NCI-H1092 treated with DMSO at 0.1 percent for 48 hours (cell line): ENCODE measurements at places on chromosomes 2 and 18.

- no peak for DNase-seq
Observed at GRCh38 chr2:123906361-123906760, 118.7 kb upstream of the CNTNAP5 start.

GRCh38 chr2:158890296-158890905 lies 78.0 kb upstream of the TANC1 start:
- DNase-seq: no peak

DNA sequence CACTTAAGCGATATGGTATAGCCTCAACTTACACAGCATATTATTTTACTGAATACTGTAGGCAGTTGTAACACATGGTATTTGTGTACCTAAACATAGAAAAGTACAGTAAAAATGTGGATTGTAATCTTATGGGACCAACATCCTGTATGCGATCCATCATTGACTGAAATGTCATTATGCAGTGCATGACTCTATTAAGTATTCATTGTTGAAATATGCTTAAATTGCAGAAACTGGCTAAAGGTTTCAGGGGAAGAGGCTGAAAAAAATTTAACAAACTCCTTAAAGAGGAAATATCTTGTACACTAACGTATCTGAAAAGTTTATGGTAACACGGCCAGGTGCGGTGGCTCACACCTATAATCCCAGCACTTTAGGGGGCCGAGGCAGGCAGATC lies 214.1 kb upstream of the PARD3B start:
- no peak for DNase-seq

DNA sequence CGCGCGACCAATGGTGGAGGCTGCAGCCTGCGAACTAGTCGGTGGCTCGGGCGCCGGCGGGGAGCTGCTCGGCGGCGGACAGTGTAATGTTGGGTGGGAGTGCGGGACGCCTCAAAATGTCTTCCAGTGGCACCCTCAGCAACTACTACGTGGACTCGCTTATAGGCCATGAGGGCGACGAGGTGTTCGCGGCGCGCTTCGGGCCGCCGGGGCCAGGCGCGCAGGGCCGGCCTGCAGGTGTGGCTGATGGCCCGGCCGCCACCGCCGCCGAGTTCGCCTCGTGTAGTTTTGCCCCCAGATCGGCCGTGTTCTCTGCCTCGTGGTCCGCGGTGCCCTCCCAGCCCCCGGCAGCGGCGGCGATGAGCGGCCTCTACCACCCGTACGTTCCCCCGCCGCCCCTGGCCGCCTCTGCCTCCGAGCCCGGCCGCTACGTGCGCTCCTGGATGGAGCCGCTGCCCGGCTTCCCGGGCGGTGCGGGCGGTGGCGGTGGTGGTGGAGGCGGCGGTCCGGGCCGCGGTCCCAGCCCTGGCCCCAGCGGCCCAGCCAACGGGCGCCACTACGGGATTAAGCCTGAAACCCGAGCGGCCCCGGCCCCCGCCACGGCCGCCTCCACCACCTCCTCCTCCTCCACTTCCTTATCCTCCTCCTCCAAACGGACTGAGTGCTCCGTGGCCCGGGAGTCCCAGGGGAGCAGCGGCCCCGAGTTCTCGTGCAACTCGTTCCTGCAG lies at the start of gene HOXD9:
Gene HOXD9 (plus strand): TSS at position 37 of the 728 bp plus-strand sequence. CDS start 50 bp downstream, at position 87.
- no peak for DNase-seq

- DNase-seq: no peak
Observed at GRCh38 chr2:56502616-56503015, 318.8 kb downstream of the CCDC85A start.

DNA sequence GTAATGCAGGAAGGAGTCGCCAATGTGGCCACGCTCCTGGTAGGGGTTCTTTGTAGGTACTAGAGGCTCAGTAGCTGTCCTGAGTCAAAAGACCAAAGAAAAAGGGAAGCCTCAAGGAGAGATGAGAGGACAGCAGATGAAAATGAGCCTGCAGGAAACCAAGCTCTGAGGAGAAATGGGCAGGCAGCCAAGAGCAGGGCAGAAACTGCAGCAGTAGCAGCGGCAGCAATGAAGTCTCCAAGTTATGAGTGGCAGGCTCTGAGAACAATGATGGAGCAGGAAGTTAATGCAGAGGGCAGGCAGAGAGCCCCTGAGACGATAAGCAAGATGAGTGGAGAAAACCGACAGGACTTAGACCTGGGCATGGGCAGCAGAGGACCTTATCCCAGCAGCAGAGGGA lies 48.2 kb upstream of the TMEM200C start:
- DNase-seq: peak; percentile 0

DNA sequence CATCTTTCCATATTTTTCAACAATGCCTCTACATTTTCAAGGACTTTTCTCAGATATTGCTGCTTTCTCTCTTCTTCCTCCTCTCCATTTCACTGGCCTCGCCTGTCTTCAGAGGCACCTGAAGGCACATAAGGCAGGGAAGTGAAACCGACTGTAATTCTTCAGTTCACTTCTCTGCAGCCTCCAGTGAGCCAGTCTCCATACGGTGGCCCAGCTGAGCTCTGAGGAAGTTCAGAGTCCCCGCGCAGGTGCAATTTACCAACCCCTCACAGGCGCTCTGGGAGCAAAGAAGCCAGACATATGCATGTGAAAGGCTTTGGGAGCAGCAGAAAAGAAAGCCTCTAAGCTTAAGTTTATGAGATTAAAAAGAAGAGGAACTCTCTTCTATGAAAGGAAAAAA lies 12.4 kb downstream of the KLHL14 start:
- DNase-seq: no peak

- no peak for DNase-seq
Observed at GRCh38 chr2:125711075-125711474, 944.9 kb upstream of the GYPC start.

- DNase-seq: no peak
Observed at GRCh38 chr18:11955239-11956029, 25.9 kb upstream of the IMPA2 start.

- no peak for DNase-seq
Observed at GRCh38 chr18:76874642-76875389, 52.5 kb downstream of the ZNF236 start.

- DNase-seq: no peak
Observed at GRCh38 chr2:24971286-24971535, 544 bp downstream of the DNAJC27 start.

GRCh38 chr2:181516992-181517391 lies 59.8 kb downstream of the ITGA4 start:
- no peak for DNase-seq

- no peak for DNase-seq
Observed at GRCh38 chr18:70415823-70416488, 127.1 kb downstream of the SOCS6 start.

- no peak for DNase-seq
Observed at GRCh38 chr2:206245265-206245672, 29.2 kb upstream of the ZDBF2 start.

DNA sequence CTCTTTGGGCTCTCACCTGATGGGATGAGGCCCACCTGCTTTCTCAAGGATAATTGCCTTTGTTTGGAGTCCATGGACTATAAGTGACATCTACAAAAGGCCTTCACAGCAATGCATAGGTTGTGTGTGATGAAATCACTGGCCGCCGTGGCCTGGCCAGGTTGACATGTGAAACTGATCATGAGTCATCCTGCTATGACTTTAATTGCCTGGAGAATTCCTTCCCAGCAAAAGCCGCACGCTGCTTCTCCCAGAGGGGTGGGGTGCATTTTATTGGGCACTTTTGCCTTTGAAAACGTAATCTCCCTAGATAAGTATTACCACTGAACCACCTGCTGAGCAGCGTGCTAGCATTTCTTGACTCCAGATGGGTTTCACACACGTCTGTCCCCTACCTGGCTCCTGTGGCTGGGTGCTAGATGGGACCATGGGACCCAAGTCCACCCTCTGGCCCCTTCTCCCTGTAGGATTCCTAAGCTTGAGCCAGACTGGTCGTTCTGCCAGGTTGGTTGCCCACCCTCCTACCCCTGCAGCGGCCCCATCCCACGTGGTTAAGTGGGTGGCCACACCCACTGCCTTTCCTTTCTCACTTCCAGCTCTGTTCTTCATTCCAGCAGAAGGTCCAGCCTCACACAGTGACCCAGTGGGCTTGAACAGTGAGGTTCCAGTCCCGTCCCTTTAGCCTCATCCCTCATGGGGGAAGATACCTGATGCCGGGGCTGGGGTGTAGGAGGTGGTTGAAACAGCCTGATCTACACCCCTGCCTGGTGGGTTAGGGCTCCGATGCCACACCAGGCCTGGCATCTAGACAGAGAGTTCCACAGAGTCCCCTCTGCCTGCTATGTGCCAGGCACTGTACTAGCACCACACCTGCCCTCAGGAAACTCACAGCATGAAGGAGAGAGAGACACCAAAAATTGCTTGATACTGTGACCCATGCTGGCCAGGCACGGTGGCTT lies 89.6 kb downstream of the GBX2 start:
- no peak for DNase-seq
